Heart right ventricle (tissue), 16 donors: ENCODE measurements at places on chromosomes 13 and 19. TPM values are rescaled to one million over a fixed set of nuclear protein-coding genes. Genes with fewer than 3 reads are reported as not detected.

GRCh38 chr13:30737511-30738337 is 2.4 kb downstream of the ALOX5AP start:
- DNase-seq, result no peak

DNA sequence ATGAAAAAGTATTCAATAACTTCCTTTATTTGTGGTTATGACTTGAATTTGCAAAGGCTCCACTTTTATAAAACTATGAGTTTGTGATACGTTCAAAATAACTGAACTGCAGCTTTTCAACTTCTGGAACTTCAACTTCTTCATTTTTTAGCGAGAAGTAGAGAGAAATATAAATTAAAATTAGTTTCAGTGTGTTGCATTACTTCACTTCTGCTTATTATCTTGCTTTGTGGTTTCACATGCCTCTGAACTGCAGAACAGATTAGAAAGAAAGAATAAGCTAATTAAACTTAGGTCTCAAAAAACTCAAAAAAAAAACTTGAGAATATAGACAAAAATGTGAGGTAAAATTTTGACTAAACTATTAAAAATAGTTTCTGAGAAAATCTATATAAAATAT is 1073.4 kb downstream of the PCDH17 start:
- no peak for DNase-seq

- DNase-seq, result no peak
These were observed 49.0 kb upstream of the POMP start for GRCh38 chr13:28609926-28610325.

GRCh38 chr19:10718205-10719196 is 622 bp downstream of the DNM2 start:
- no peak for DNase-seq

GRCh38 chr13:62629618-62630017 is 1214.0 kb upstream of the PCDH20 start:
- no peak for DNase-seq

GRCh38 chr13:46951516-46951915 is 54.7 kb upstream of the HTR2A start:
- DNase-seq, result no peak

- no peak for DNase-seq
These were observed 119.7 kb upstream of the SOX1 start for GRCh38 chr13:111947026-111947810.

The LILRB4 gene
- total RNA-seq, result 6.6 TPM

The ZC3H13 gene
- 46.4 TPM for total RNA-seq

The CGB7 gene
- total RNA-seq, result not detected

The CPB2 gene
- total RNA-seq, result not detected
